ENCODE measurements at places on chromosomes 7 and 10.

DNA sequence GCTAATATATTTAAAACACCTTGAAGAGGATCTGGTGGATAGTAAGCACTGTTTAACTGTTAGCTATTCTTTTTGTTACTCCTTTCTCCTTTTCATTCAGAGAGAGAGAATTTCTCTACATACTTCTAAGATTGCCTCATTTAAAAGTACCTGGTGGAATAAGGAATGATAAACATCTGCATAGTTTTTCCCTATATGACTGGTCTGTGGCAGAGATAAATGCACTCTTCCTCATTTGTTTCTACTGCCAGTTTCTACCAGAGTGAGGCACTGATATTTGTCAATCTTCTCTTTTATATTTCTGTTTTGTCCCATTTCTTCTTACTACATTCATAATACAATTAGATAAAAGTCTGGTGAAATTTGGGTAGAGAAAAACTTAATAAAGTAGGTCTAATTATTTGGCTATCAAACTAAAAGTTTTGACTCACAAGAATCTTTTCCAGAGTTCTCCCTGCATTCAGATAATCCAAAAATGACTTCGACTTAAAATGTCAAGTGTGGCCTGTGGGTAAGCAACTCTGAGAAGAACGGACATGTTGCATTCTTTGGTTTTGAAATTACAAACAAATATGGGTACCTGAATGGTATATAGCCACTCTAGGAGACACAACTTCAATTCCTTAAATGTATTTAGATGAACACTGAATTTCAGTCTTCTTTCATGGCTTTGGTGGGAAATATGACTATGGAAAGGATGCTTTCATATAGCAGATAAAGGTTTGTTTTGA is 38.8 kb downstream of the RNLS start:
- no peak for DNase-seq

DNA sequence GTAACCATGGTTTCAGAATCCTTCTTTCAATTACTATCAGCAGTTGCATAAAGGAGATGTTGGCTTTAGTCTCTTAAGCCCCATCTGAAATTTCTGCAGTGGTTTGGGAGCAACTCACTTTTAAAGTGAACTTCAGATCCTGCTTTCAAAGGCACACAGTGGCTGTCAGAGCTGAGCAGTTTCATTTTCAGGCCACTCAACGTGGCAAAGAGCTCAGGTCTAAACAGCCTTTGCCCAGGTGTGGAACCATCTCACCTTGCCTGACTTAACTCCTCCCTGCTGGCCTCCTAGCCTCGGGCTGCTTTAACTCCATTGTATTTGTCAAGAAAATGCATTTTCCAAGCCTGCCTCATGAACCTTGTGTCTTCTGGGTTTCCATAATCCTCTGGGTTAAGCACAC is 197.5 kb upstream of the KMT2E start:
- no peak for DNase-seq

DNA sequence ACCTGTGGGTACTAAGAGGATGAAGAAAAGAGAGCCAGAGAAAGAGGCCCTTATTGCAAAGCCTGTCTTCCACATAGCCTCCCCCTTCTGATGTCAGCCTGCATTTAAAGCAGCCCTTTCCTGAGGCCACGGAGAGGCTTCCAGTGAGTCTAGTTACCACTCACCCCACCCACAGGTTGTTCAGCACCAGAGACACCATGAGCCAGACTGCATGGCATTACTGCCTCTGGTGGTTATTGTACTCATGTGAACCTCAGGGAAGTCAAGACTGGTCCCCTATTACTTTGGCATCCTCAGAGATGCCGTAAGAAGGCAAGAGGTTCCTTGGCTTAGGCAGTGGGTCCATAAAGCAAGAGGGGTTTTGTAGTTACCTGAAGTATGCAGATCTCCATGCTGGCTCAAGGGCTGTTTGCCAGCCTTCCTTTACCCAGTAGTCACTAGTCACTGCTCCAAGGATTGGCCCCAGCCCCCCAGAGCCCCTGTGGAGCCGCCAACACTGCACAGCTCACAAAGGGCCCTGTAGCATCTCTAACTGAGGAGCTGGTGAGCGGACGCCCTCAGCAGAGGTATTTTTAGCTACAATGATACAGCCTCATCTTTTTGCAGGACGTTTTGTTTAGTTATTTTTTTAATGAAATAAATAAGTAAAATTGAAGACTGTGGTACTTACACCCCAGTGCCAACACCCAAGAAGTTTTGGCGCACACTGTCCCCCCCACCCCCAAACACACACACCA is 20.7 kb downstream of the LRRC4 start:
- DNase-seq: no peak

DNA sequence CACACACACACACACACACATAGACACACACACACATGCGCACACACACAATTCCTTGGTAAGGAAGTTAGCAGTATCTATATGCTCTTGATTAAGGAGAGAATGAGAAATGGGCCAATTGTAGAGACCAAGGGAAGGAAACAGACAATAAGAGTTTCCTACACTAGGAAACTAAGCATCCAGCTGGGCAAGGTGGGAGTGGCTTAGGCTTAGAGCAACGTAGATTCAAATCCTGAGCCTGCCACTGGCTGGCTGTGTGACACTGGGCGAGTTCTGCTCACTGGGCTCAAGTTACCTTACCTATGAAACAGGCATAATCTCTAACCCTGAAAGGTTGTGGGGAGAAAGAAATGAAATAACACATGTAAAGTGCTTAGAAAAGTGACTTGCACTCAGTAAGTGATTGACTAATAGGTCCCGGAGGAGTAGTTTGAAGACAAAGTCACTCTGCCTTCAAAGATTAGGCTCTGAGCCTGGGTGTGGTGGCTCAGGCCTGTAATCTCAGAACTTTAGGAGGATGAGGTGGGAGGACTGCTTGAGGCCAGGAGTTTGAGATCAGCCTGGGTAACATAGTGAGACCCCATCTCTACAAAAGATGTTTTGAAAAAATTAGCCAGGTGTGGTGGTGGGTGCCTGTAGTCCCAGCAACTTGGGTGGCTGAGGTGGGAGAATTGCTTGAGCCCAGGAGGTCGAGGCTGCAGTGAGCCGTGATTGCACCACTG is 701.4 kb downstream of the PARD3 start:
- DNase-seq: no peak

DNA sequence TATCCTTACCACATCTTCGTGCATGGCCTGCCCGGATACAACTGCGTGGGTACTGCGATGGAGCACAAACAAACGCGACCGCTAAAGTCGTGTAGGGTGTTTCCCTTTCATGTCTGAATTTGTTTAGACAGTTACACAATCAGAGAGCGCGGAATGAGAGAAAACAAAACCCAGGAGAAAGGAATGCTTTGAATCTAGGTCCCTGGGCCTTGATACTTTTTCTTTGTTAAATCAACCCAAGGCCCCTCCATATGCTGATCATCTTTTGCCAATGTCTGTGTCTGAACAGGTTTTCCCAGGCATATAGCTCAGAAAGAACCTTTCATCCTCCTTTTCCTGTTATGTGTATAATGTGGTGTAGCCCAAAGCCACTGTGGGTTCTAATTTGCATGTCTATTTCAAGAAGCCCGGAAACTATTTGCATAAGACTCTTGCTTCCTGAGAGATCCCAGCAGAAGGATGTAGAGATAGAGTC is 145.8 kb downstream of the FRMD4A start:
- DNase-seq: no peak

DNA sequence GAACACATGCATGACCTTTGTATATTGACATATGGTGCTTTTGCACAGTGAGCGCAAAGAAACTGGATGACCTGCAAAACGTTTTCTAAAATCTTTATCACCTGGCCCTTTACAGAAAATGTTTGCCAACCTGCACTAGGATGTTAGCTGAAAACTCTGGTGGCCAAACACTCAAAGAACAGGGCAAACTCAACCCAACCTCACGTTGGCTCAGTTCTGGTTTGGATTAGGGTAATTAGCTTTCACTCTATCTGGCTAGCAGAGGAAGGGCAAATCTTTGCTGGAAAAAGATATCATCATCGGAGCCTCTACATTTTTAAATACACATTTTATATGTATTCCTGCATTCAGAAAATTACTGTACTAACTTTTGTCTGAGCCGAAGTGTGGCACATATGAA is 688.9 kb downstream of the PHTF2 start:
- no peak for DNase-seq

- no peak for DNase-seq
Measured at GRCh38 chr10:77533887-77534278, 103.7 kb downstream of the KCNMA1 start.

DNA sequence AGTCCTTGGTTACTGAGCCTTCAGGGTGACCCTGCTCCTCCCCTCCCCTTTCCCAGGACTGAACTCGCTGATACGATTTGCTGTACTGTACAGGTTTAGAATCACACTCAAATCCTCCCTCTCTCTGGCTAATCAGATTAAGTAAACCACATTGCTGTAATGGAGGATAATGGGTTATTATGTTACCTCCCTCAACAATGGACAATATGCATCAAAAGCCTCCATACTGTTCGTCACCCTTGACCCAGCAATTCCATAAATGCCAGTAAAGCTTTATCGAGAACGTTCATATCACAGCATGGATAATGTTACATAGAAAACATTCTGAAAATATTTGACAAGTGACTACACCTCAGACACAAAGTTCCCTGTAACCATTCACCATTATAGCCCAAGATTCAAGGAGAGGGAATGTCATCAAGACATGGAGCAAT is 61.7 kb downstream of the FAM107B start:
- no peak for DNase-seq

- DNase-seq: no peak
Measured at GRCh38 chr7:106613848-106614560, 47.0 kb downstream of the CCDC71L start.

Measured in CMK (cell line).